ENCODE measurements at places on chromosomes 12 and 14.

- no peak for DNase-seq
Observed at GRCh38 chr14:73381380-73382013, 76.8 kb downstream of the NUMB start.

DNA sequence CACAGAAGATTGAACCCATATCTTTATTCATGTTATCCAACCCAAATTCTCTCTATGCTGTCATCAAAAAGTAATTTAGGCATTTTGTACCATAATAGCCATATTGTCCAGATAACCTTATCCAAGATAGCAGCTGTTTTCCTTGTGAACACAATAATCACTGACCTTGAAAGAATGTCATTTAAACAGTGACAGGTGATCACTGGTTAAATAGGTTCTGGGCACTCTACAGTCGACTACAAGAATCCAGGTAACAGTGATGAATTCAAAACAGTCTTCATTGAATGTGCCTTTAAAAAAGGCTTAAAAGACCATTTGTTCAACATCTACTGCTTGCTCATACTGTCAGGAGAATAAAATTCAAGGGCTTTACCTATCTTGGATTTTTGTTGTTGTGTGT, 4.6 kb upstream of the SPX start:
- no peak for DNase-seq

DNA sequence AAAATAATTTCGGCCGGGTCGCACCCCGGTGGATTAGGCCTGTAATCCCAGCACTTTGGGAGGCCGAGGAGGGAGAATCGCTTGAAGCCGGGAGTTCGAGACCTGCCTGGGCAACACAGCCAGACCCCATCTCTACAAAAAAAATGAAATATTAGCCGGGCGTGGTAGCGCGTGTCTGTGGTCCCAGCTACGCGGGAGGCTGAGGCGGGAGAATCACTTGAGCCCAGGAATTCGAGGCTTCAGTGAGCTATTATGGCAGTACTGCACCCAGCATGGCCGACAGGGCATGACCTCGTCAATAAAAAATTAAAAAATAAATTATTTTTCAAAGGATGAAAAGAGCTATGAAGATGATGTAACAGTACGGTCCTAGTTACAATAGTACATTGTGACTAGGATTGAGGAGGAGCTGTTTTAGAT, 523 bp downstream of the GTF2H3 start:
- DNase-seq, result no peak

- DNase-seq, result no peak
Observed at GRCh38 chr14:31954991-31955390, 122.1 kb upstream of the ARHGAP5 start.

- no peak for DNase-seq
Observed at GRCh38 chr14:24108336-24108874, 6.2 kb upstream of the DCAF11 start.

- no peak for DNase-seq
Observed at GRCh38 chr14:80212023-80212397, 706 bp upstream of the DIO2 start.

DNA sequence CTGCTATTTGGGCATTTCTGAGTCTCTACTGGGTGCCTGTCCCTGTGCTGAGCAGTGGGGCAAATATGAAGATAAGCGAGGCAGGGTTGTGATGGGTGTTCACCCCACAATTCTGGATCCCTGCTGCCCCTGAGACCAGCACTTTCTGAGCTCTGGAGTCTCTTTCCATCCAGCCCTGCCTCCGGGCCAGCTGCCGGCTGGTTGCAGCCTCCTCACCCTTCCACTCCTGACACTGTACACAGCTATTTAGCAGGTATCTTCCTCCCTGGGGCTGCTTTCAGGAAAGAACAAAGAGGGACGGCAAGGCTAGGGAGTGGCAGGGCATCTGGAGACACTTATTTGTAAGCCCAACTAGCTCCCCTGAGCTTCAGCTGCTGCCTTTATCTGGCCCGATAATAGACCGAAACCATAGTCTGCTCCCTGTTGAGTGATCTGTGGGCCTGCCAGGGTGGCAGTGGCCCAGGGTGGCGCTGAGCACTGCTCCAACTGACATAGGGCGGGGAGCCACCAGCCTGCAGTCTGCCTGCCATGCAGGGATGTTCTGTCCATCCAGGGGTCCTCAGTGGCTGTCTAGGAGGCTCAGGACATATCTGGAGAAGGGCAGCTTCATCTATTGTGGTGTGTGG, 7.6 kb upstream of the KRT80 start:
- DNase-seq, result no peak

DNA sequence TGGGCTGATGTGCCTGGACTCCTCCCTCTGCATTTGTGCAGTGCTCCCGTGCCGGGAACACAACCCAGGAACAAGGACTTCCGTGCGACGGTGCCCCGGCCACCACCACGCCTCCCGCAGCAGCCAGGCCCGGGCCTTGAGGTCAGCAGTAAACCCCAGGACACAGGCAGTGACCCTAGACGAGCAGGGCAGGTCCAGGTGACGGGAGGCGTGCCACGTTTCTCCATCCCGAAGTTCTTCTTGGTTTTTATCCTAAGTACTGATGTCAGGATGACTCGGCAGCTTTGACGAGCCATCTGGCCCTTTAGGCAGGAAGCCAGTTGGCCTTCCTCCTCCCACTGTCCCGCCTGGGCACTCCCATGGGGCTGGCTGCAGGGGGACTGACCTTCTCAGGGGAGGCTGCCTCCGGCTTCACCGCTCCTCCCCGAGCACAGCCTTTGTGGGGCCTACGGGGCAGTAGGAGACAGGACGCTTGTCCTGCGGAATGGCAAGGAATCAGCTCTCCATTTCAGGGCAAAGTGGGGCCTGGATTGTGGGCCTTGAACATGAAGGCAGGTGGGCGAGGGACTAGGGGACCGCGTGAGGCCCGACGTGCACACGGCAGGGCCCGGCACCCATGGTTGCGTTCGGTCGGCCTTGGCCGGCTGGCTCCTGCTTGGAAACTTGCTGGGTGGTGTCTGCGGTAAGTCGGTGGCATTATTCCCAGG, 94.1 kb downstream of the FBXL14 start:
- no peak for DNase-seq

- DNase-seq, result no peak
Observed at GRCh38 chr12:8987685-8988084, 1.7 kb upstream of the KLRG1 start.

DNA sequence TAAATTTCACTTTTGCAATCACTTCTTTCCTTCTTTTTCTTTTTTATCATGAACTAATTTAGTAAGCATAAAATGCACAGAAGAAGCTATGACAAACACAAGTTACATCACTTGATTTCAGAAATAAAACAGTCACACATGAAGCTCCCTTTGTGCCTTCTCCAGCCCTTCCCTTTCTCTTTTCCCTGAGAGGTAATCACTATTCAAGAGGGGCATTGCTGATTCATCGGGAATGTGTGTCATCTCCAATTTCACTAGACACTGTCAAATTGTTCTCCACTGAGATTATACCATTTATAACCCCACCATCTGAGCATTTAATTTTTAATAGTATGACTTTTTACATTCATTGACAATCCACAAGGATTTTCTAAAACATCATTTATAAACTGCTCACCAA, 91.6 kb upstream of the PTPRQ start:
- no peak for DNase-seq

GRCh38 chr14:75333606-75334548, 55.2 kb downstream of the FOS start:
- peak; percentile 35 for DNase-seq

DNA sequence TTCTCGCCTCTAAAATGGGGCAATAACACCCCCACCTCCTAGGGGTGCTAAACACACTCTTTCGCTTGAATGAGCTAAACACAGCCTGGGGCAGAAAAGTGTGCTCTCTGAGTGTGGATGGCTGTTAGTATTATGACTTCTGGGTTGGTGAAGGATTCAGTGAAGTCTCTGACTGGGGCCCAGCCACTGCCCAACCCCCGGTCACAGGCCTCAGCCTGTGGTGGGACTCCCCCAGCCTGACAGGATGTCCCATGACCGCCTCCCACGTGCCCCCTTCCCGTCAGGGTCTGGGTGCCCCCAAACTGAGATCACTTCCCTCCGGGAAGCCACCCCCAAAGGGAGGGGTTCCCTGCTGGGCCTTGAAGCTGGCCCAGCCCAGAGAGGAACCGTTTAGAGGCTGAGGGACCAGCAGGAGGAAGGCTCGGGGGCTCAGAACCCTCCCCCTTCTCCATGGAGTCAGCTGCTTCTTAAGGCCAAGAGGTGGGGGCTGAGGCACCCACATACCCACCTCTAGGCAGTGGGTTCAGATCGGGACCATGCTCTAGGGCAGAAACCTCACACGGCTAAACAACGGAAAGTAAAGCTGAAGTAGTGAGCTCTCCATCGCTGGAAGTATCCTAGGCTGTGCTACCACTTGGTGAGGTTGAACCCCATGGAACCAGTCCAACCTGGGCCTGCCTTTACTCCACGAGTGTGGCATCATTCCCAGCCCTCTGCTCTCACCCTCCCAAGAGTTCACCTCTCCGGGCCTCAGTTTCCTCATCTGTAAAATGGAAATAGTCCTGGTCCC, 13.8 kb downstream of the DTX1 start:
- DNase-seq, result no peak

GRCh38 chr12:54134850-54135249, 53.9 kb downstream of the SMUG1 start:
- no peak for DNase-seq

DNA sequence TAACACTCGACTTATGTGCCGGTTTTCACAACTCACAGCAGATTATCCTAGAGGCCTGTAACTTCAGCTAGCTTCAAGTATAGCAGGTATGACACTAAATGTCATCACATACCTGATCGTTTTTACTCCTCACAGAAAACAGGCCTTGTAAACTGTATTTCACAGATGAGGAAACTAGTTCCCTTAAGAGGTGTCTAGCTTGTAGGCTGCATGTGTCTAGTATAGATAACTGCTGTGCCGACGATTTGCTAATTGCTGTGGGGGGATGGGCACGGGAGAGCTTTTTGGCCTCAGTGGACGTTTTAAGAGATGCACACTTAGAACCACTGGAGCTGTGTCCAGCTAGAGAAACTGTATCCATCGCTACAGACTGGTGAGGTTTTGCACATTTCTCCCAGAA, 78.8 kb downstream of the PAPOLA start:
- no peak for DNase-seq

- no peak for DNase-seq
Observed at GRCh38 chr12:45213107-45213506, 2.8 kb upstream of the ANO6 start.

- DNase-seq, result no peak
Observed at GRCh38 chr14:75911883-75912282, 69.9 kb downstream of the TGFB3 start.

GRCh38 chr14:68094752-68095151, 275.2 kb downstream of the RAD51B start:
- no peak for DNase-seq

DNA sequence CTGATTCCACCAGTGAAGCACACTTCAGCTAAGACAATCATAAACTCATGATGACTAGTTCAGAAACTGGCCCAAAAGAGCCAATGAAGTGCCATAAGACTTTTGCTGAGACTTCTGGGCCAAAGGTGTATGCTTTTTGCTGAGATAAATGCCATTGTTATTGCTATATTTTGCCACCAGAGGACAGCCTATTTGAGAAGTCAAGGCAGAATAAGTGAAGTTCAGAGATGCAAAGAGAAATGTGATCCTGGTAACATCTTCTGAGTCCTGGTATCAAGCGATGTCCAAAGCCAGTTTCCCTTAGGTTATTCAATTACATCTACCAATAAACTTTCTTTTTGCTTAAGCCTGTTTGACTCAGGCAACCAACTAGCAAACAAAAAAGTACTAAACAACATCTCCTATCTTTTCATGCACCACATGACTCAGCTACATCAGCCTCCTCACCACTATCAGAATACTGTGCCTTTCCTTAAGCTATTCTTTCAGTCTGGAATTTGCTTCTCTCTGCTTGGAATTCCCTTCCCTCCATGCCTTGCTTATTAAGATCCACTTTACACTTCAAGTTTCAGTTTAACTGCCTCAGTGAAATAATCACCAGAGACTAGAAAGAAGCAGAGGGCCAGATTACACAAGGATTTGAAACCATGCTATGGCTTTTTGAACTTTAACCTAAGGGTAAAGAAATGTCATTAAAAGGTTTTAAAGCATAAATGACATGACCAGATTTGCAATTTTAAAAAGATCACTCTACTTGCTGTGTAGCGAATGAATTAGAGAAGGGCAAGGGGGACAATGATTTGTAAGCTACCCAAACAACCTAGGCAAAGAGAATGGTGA, 14.0 kb downstream of the CRY1 start:
- DNase-seq, result no peak

- DNase-seq, result no peak
Observed at GRCh38 chr12:78490861-78491260, 373.7 kb upstream of the SYT1 start.

DNA sequence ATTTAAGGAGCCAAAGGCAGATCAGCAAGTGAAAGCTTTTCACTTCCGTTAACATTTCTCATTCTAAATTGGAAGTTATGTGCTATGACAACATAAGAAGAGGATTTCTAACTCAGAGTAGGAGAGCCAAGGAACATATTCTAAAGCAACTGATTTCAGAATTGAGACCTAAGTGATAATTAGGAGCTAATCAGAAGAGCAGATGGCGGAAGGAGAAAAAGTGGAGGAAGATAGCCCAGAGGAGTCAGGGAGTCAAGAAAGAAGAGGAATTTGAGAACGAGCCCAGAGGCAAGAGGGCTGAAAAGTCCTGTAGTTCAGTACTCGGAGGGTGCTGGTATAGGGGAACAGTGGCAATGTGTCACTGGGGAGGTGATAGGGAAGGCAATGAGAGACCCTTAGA, 162.4 kb downstream of the CNTN1 start:
- no peak for DNase-seq

- DNase-seq, result no peak
Observed at GRCh38 chr14:91501348-91501747, 8.8 kb downstream of the PPP4R3A start.

DNA sequence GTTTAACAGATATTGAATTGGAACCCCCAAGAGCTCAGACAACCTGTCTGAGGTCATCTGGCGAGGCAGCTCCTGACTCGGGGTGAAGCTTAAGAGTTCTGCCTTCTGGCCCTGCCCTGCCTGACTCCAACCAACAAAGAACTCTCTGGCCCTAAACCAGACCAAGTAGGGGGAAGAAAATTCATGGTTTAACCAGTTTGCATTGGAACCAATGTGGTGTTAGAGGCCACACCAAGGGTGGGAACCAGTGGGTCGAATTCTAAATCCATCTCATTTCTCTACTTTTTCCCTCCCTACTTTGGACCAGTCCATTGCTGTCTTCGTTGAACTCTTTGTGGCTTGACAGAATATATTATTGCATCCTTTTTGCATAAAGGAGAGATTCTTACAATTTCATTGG, 30.4 kb upstream of the GSG1 start:
- no peak for DNase-seq

DNA sequence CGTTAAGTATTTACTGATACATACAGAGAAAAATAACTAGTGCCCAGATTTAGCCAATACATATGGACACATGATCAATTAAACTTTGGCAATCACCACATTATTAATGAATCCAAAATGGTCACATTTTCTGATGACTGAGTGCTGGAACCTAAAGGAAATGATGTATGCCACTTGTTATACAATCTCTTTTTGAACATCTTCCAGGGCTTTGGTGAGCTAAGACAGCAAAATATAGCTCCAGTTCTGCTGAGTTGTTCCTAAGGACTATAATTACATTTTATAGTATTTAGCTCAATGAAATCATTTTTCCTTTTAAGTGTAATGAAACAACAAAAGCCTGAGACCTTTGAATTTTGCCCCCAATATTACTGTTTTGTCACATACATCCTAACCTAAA, 329.1 kb upstream of the ATP2B1 start:
- no peak for DNase-seq

Measured in nucleus accumbens (tissue), 56 donors.